ENCODE measurements at places on chromosomes 5 and 9. TPM values are rescaled to one million over a fixed set of nuclear protein-coding genes. Genes with fewer than 3 reads are reported as not detected.
A peak's percentile ranks its signal among the peaks of the same experiment; 100 is the strongest.

TMEM252 gene
- not detected for total RNA-seq

GRCh38 chr5:174231956-174232487 lies 186.5 kb downstream of the NSG2 start:
- no peaks in the 10 kb centered on the region for H3K36me3 ChIP-seq
- H3K4me1 ChIP-seq, result no peaks in the 10 kb centered on the region
- H3K27ac ChIP-seq, result no peak overlapping the region
- no peak overlapping the region for H3K4me3 ChIP-seq

DNA sequence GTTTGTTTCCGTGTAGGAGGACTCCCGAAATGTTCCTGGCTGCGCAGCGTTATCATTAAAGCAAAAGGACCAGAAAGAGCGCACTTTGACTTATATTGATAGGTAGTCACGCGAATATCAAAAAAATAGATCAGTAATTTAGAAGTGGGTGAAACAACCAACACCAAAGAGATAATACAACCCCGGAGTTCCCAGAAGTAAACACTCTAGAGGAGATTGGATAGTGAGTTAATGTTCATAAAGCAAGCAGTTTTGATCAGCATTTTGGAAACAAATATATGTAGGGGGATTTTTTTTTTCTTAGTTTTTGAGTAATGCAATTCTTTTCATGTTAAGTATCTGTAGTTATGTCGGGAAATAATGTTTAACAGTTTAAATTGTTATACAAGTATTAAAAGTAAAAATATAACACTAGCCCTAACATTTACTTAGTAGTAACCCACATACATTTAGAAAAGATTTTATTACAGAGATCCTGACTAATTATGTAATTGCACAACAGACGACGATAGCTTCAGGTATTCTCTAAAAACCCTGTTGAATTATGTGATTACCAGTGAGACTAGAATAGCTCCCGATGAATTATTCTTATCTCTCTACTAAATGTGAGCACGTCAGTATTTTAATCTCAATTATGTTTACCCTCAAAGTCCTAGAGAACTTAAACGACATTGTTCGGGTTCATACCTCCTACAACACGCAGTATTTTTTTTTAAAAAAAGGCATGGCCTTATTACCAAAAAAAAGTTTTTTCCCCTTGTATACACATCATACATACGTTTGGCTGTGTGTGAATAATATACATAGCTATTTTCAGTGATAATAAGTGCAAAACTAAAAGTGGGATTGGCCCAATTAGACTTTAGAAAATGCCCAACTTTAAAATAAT lies 9.4 kb upstream of the NFIB start:
- no peak for DNase-seq
- H3K36me3 ChIP-seq, result no peaks in the 10 kb centered on the region
- peak overlapping the region; percentile 59 for H3K4me3 ChIP-seq

LCN12 gene
- total RNA-seq, result not detected

DNA sequence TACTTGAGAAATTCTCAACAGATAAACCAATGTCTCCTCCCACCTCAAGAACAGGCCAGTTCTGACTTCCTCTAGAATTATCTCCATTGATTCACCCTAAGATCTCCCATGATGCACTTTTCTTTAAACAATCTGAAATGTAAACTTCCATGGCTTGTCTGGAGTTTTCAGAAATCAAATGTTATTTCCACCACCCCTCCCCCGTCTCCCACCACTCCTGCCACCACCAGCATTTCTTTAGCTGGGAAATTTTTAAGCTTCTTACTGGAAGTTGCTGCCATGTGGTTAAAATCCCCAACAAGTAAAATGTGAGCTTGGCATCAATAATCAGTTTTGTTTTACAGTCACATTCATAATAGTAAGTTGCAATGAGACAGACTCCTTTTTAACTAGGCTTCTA lies 32.8 kb upstream of the BASP1 start:
- peaks cover 43% of the 10 kb centered on the region for H3K4me1 ChIP-seq
- no peaks in the 10 kb centered on the region for H3K36me3 ChIP-seq
- peak; percentile 80 for DNase-seq
- no peak overlapping the region for H3K4me3 ChIP-seq
- H3K27me3 ChIP-seq, result no peaks in the 10 kb centered on the region

MUSK gene
- total RNA-seq, result under 0.01 TPM

PCDHGA9 gene
- total RNA-seq, result 3.9 TPM

DNA sequence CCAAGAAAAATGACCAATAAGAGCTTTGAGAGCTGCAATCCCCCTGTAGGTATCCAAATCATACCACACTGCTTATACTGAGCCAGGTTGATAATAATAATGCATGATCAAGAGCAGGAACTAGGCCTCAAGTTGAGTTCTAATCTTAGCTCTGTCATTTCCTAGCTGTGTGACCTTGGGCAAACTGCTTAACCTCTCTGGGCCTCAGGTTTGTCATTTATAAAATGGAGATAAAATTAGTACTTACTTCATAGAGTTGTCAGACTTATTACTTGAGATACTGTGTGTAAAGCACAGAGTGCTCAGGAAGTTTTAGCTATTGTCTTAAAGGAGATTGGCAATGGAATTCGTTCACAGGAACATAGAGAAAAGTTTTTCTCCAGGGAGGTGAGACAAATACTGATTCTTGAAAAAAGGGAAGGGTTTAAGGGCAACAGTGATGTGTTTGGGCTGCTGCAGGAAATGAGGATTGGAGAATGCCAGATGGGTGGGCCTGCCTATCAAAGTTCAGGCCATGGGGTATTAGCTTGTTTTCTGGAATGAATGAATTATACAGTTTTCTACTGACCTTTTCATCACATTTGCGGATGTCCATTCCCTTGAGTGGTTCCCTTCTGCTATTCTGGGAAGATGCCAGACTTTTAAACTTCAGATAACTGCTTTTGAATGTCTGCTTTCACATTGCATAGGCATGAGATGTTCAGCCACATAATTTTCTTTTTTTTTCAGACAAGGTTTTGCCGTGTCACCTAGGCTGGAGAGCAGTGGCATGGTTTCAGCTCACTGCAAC lies 10.2 kb upstream of the ATP6V0E1 start:
- H3K4me3 ChIP-seq, result no peak overlapping the region
- H3K27me3 ChIP-seq, result no peaks in the 10 kb centered on the region
- H3K27ac ChIP-seq, result no peak overlapping the region

GRCh38 chr5:72812488-72812887 lies 4.0 kb upstream of the TNPO1 start:
- H3K27ac ChIP-seq, result no peak overlapping the region
- H3K4me1 ChIP-seq, result no peaks in the 10 kb centered on the region

FBLL1 gene
- 0.18 TPM for total RNA-seq

MCC gene
- total RNA-seq, result 20.6 TPM

DNA sequence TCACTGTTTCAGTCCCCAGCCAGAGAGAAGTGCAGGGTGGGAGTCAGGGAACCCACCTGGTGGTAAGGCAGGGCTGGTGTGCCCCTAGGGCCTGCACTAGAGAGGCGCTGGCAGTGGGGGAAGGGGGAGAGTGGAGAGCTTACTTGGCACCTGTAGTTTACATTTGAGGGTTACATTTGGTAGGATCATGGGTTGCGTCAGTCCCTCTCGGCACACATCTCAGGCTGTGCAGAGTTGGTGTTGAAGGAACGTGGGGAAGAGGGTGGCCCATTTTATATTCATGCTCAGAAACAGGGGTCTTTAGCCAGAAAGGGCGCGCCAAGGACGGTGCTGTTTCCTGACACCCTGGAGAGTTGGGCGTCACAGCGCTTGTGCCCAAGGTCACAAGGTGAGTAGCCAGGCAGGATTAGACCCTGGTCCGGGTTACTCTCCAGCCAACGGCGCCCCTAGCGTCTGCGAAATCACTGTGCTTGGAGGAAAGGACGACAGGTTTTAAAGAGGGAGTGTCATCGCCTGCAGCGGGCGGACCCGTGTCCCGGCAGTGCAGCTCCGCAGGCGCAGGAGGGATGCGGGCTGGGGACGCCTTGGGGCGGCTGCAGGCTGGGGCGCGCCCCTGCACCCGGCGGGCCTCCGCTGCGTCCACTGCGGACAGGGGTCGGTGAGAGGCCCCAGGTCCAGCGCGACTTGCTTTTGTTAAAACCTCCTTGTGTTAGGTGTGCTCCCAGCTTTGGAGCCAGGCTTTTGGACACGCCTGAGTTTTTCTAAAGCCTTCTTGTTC lies 272.6 kb downstream of the FANCC start:
- H3K27me3 ChIP-seq, result no peaks in the 10 kb centered on the region
- H3K4me3 ChIP-seq, result no peak overlapping the region
- H3K27ac ChIP-seq, result no peak overlapping the region
- H3K4me1 ChIP-seq, result peaks cover 13% of the 10 kb centered on the region
- peaks cover 27% of the 10 kb centered on the region for H3K36me3 ChIP-seq
- DNase-seq, result no peak

PCDHA3 gene
- under 0.01 TPM for total RNA-seq

DNA sequence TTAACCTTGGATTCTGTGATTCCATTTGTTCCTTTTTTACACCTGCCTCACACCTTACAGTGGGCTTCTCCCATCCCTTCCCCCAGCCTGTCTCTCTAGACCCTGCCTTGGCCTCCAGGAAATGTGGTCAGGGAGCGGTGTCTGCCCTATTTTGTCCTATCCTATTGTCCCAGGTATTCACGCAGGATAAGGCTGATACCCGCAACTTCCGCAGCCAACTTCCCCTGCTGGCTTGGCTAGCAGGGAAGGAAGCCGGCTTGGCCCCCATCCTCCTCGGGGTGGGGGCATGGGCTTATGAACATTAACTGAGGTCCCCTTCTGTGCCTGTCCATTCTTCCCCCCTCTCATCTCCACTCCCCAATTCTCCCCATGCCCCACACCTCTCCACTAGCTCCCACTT lies 3.5 kb downstream of the CSF1R start:
- no peak for DNase-seq
- no peak overlapping the region for H3K4me3 ChIP-seq
- no peaks in the 10 kb centered on the region for H3K36me3 ChIP-seq
- H3K27me3 ChIP-seq, result peaks cover 27% of the 10 kb centered on the region

DNA sequence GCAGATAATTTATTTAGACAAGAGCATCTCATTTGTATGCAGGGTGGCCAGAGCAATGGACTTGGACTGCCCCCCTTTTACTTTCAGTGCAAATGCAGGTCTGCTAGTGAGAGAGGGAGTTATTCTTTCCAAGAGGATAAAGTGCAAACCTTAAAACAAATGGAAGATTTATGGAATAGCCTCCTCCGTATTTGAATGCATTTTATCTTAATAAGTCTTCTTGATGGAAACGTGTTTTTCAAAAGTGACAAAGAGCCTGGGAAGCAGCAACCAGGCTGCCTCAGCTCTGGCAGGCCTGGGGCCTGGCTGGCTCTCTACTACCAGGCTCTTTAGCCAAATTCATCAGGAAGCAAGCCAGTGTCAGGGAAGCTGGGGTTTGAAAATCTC lies 6.8 kb downstream of the NR2F1 start:
- H3K27ac ChIP-seq, result peak overlapping the region; percentile 99
- peaks cover 25% of the 10 kb centered on the region for H3K4me1 ChIP-seq
- H3K36me3 ChIP-seq, result peaks cover 54% of the 10 kb centered on the region
- DNase-seq, result no peak

DNA sequence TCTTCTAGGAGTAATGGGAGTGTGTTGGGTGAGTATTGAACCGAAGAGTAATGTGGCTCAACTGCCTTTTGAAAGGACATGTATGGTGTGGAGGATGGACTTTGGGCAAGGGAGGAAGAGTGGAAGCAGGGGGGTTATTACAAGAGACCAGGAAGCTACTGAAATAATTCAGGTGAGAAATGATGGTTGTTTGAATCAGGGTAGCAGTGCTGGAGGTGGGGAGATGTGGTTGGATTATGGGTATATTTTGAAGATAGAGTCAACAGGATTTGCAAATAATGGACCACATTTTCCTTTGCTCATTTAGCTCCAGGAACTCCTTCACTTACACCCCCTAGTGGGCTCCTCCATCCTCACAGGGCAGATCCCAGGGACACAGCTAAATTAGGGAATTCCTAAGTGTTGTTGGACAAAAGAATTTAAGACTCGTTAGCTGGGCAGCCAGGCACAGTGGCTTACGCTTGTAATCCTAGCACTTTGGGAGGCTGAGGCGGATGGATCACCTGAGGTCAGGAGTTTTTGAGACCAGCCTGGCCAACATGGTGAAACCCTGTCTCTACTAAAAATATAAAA lies 1.2 kb upstream of the SLC4A9 start:
- DNase-seq, result peak; percentile 51
- H3K4me1 ChIP-seq, result no peaks in the 10 kb centered on the region
- H3K27ac ChIP-seq, result no peak overlapping the region

GRCh38 chr5:74275171-74275992 lies 365.1 kb downstream of the ENC1 start:
- no peaks in the 10 kb centered on the region for H3K36me3 ChIP-seq
- H3K27me3 ChIP-seq, result no peaks in the 10 kb centered on the region
- H3K27ac ChIP-seq, result no peak overlapping the region
- 0 out of 2 replicates have a peak, but pooled peaks cover 1% of the 10 kb centered on the region for H3K4me1 ChIP-seq

GRCh38 chr5:61771808-61772207 lies 439.8 kb downstream of the ZSWIM6 start:
- peaks cover 7% of the 10 kb centered on the region for H3K27me3 ChIP-seq
- no peaks in the 10 kb centered on the region for H3K4me1 ChIP-seq
- DNase-seq, result no peak
- no peak overlapping the region for H3K27ac ChIP-seq
- no peak overlapping the region for H3K4me3 ChIP-seq

DNA sequence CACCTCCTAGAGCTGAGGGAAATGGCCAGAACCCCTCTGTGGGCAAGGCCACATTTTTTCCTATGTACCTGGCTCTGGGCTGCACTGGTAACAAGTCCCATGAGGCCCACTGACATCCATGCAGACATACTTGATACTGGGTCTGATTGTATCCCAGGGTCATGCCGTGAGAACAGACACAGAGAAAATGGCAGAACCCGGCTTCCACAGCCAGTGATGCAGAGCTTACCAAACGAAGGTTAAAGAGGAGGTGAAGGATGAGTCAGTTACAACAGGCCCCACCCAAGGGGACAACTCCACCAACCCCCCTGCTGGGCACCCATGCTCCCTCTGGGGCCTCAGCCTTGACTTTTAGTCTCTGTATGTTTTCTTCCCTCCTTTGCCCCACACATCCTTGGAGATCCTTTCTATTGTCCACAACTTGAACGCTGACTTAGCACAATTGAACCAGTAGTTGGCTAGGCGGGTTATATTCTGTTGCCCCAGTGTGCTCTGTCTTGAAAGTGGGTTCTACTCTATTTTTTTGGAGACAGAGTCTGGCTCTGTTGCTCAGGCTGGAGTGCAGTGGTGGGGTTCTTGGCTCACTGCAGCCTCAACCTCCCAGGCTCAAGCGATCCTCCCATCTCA lies 93.5 kb downstream of the DAP start:
- DNase-seq, result no peak
- no peak overlapping the region for H3K4me3 ChIP-seq
- no peaks in the 10 kb centered on the region for H3K36me3 ChIP-seq

GABRA6 gene
- not detected for total RNA-seq

- H3K27me3 ChIP-seq, result no peaks in the 10 kb centered on the region
- no peak for DNase-seq
- H3K36me3 ChIP-seq, result no peaks in the 10 kb centered on the region
- no peak overlapping the region for H3K4me3 ChIP-seq
These were observed 79.8 kb upstream of the KLF9 start for GRCh38 chr9:70494221-70494620.

DNA sequence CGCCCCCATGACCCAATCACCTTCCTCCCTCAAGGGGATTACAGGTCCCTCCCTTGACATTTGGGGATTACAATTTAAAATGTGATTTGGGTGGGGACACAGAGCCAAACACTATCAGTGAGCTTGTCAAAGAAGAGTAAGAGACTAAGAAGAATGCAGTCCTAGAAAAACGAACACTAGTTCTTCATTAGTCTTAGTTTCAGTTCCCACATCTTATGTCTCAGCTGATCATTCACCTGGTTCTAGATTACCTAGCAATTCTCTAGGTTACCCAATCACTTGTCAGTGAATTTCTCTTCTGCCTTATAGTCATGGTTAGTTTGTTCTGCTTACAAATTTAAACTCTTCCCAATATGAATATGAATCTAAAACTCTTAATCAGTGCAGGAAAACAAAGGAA lies 251.5 kb downstream of the COX7C start:
- H3K4me1 ChIP-seq, result no peaks in the 10 kb centered on the region
- DNase-seq, result no peak
- no peak overlapping the region for H3K4me3 ChIP-seq
- no peak overlapping the region for H3K27ac ChIP-seq
- no peaks in the 10 kb centered on the region for H3K27me3 ChIP-seq

Measured in IMR-90 (cell line).